Activated gamma-delta T cell treated with anti-CD3 and anti-CD28 coated beads, Interleukin-2, amount 50 U/mL, for 16 hours (primary cell): ENCODE measurements at places on chromosomes 2 and 18.

- no peak for DNase-seq
Observed at GRCh38 chr2:75403991-75404428, 156.7 kb downstream of the EVA1A start.

- DNase-seq, result no peak
Observed at GRCh38 chr2:151334082-151334815, 23.1 kb upstream of the TNFAIP6 start.

- DNase-seq, result no peak
Observed at GRCh38 chr2:107112561-107112960, 226.6 kb upstream of the ST6GAL2 start.

GRCh38 chr18:44876024-44876423 is 195.3 kb downstream of the SETBP1 start:
- no peak for DNase-seq

- no peak for DNase-seq
Observed at GRCh38 chr2:169329688-169330554, 32.4 kb downstream of the LRP2 start.

GRCh38 chr2:173676647-173677046 is 288.5 kb downstream of the SP3 start:
- no peak for DNase-seq

- no peak for DNase-seq
Observed at GRCh38 chr2:75027886-75028285, 69.4 kb downstream of the POLE4 start.

- DNase-seq, result peak; percentile 47
Observed at GRCh38 chr2:1769703-1770422, 25.5 kb upstream of the PXDN start.

DNA sequence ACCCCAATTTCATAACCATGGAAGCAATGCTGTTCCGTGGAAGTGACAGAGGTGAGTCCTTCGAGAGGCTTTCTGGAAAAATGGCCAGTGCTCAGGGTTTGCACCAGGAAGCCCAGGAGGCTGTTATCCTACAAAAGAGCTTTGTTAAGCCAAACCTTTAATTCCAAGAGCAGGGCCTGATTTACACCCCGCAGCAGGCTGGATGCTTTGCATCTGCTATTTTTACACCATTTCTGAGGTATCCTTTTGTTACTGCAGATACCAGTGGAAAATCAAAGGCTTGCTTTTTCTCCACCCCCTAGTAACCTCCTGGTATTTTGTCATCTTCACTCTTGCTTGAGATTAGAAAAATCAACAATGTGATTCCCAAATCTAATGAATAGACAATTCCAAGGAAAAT is 380.6 kb downstream of the SOX11 start:
- DNase-seq, result no peak

DNA sequence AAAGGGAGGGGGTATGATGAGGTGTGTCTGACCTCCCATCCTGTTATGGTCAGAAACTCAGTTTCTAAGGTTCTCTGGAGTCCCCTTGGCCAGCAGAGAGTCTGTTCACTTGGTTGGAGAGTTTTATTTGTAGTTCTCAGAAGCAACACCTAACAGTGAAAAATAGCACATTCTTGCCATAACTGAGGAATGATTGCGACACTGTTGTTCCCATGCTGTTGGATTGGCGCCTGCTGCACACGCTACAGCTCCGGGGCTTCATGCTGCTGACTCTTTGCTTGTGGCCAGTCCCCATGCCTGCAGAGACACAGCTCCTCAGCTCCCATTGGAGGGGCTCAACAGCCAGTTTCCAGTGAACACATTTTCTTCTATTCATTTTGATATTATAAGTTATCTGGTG is 42.1 kb downstream of the TPGS2 start:
- no peak for DNase-seq

GRCh38 chr2:186995092-186995491 is 146.1 kb upstream of the ZSWIM2 start:
- DNase-seq, result no peak

DNA sequence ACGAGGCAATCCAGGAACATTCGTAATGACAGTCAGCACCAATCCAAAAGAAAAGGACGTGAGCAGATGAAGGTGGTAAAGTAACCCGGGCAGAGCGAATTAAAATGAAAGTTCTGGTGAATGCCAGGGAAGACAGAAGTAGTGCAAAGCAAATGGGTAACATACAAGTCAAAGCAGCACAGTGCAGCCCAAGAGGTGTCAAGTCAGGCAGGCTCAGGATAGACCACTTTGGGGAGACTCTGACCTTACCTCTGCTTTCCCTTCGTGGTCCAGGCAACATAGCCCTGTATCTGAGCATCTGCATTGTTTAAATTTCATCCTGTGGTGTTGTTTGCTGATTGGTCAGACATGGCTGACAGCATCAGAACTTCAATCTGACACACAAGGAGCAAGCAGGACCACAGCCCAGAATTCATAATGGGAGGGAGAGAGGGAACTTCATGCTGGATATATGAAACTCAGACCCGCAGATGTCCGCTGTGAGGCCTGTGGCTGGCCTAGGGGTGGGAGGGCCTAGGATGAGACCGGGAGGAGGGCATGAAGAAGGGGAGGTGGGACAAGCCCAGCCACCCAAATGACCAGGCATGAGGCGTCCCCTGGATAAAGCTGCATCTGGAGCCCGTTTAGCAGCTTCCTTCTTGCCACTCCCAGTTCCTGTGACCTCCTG is 285.7 kb downstream of the TCF4 start:
- no peak for DNase-seq

DNA sequence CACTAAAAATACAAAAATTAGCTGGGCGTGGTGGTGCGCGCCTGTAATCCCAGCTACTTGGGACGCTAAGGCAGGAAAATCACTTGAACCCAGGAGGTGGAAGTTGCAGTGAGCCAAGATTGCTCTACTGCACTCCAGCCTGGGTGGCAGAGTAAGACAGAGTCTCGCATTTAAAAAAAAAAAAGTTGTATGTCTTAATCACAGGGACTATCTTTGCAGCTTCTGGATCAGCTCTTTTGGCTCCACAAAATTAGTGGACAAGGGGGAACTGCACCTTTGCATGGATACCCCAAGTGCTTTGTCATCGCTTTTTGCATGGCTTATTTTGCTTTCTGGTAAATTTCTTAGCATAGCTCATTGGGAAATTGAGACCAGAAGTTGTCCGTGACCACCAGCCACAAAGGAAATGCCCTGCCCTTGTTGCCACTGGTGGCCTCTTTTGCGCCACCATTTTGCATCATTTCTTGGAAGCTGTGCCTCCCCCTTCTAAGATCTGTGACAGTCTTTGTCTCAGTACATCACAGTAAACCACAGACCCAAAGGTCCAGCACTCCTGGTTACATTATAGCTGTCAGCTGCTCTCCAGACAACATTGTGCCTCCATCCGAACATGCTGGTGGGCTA is 43.9 kb upstream of the PCBP1 start:
- DNase-seq, result no peak

GRCh38 chr18:4453874-4454536 is 1.1 kb downstream of the DLGAP1 start:
- no peak for DNase-seq

GRCh38 chr2:7007846-7008741 is 90.9 kb downstream of the RNF144A start:
- no peak for DNase-seq

DNA sequence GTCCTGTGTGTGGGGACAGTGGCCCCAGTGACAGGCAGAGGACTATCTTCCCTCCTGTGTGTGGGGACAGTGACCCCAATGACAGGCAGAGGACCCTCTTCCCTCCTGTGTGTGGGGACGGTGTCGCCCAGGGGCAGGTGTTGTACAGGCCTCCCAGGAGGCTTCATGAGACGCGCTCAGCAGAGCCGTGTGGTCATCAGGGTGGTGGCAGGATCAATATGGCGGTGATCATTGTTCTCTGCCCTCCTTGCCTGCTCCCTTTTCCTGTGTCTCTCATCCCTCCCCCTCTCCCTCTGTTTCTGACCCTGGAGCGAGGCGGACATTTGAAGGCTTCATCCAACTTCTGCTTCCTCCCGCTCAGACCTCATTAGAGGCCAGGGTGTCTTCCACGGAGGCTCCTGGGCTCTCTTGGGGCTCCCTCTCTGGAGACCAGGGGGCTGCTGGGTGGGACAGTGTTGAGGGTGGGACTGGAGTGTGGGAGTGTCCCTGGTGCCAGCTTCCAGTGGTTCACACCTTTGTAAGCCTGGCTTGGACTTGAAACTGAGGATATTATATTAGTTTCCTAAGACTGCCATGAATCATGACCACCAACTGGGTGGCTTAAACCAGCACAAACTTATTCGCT is 59.5 kb downstream of the ACKR3 start:
- DNase-seq, result no peak

GRCh38 chr2:181441670-181442069 is 15.5 kb upstream of the ITGA4 start:
- DNase-seq, result no peak

DNA sequence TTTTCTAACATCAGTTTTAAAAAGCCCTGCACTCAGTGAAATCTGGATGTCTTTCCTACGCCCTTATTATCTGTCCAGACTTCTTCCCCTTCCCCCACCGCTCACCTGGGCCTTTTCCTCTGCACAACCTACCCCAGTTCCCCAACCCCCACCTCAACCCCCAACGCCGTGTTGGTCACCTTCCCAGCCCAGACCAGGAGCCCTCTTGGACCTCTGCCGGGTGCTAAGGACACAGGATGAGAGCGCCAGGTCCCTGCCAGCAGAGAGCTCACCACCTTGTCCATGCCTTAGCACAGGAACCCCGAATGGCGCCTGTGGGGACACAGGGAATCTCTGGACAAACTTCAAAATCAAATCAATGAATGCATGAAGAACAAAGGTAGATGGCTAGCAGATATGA is 966 bp upstream of the RBM43 start:
- no peak for DNase-seq

DNA sequence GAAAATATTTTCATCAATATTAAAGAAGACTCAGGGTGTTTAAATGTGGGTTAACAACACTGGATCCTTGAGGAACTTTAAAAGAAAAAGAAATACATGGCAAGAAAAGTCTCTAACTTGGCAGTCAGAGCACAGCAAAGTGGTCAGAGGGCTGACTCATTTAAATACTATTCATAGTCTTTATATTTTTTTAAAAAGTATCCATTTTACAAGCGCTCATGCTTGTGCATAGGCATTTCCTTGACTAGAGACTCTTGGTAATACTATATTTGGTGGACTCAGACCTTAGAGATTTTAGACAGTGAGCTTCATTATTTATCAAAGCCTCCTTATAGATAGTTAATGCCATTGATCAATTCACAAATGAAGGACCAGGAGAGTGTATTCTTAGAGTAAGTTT is 110.2 kb downstream of the ABCA12 start:
- no peak for DNase-seq

GRCh38 chr2:107738266-107738665 is 88.4 kb upstream of the RGPD4 start:
- no peak for DNase-seq

- DNase-seq, result no peak
Observed at GRCh38 chr2:208579678-208580077, 173.1 kb downstream of the PTH2R start.

- no peak for DNase-seq
Observed at GRCh38 chr18:75250471-75250821, 39.8 kb downstream of the TSHZ1 start.

DNA sequence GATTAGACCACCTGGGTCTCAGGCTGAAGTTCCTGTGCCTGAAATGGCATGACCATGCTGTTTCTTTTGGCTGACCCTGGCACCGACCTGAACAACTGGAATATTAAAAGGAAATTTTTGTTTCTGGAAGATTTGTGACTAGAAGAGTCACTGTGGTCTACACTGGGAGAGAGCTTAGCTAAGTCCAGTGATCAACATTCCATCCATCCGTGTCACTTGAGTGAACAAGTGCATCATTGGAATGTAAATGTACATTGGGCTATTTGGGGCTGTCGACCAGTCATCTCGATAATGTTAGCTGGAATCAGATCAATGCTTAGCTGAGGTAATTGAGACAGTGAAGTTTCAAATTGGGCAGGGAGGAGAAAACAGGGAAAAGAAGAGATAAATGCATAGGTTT is 95.4 kb upstream of the CCDC85A start:
- no peak for DNase-seq

- no peak for DNase-seq
Observed at GRCh38 chr2:208192611-208193236, 2.9 kb upstream of the C2orf80 start.

GRCh38 chr2:118473241-118473640 is 374.2 kb downstream of the EN1 start:
- no peak for DNase-seq

DNA sequence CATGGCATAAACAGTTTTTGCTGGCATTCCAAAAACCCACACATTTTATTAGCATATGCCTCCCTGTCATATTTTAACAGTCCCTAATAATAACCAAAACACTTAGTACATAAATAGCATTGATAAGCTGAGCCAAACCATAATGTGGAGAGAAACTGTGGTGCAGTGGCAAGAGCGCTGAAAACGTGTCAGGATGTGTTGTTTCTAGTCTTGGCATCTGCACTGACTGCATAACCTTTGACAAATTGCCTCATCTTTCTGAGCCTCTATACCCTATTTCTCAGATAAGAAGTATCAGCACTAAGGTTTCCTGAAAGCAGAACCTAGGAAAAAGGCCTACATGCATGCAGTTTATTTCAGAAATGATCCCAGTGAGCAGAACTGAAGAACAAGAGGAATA is 41.4 kb downstream of the RAD51AP2 start:
- DNase-seq, result no peak

DNA sequence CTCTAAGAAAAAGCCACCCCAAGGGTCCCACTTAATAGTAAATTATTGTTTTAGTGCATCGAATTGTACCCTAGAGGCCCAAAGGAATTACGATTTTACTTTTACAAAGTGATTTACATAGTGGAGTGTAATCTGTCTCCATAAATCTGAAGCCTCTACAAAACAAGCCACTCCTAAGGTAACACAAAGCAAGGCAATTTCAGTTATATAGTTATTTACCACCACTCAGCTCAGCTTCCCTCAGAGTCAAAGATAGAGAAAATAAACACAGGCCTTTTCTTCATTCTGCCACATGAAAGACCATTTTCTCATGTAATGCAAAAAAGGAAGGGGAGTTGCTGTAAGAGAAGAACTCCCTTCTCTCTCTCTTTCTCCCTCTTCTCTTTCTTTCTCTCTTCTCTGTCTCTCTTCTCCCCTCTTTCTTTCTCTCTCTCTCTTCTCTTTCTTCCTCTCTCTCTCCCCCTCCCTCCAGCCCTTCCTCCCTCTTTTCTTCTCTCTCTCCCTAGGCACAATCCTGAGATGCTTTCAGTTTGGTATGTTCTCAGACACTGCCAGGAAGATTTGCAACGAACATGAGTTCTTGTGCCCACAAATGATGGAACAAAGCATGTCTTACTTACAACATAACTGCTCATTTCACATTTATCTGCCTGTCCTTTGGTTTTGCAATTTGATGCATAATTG is 264.5 kb downstream of the BCL2 start:
- no peak for DNase-seq

- DNase-seq, result no peak
Observed at GRCh38 chr2:8399731-8400130, 282.1 kb upstream of the ID2 start.

GRCh38 chr2:46841621-46842020 is 74.0 kb downstream of the MCFD2 start:
- DNase-seq, result no peak

DNA sequence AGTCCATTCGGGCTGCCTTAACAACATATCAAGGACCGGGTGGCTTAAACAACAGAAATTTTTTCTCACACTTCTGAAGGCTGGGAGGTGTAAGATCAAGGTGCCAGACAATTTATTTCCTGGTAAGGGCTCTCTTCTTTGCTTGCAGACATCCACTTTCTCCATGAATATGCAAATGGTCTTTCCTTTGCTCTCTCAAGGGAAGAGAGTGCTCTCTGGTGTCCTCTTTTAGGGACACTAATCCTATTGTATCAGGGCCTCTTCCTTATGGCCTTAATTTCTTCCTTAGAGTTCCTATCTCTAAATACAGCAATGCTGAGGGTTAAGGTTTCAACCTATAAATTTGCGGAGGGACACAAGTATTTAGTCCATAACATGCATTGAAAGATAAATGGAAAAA is 770.8 kb downstream of the DSC3 start:
- no peak for DNase-seq
